Suprapubic skin (tissue), 4 donors: ENCODE measurements at places on chromosomes 12 and 14.

GRCh38 chr14:88322504-88323085, 474 bp downstream of the KCNK10 start:
- no peak for DNase-seq

DNA sequence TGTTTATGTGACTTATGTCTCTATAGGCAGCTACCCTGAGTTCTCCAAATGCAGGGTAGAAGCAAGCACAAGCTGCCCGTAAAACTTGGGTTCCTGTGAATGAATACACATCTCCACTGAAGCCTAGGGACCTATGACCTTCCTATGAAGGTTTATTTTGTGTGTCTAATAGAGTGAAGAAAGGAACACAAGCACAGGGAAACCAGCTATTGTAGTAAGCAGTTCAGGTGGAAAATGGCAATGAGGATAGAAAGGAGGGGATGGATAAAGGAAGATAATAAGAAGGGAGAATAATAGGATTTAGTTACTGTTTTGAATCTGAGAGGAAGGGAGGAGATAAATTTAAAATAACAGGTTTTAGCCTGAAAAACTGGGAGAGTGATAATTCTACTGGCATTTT, 2.4 kb downstream of the PFKM start:
- no peak for DNase-seq

DNA sequence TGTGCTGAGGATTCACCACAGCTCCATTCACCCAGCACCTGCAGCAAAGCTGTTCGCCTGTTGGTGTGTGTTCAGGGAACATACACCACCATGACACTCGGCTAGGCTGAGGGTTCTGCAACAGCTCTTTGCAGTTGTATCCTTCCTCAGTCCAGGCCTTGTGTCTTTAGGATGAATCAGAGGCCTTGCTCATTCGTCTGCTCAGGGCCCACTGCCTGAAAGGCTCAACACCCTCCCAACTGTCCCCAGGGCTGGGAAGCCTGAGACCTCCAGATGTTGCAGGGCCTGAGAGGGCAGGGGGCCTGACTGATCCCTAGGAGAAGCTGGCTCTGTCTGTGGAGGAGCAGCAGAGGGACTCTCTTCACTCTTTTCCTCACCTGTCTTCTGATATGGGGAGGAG, 11.2 kb downstream of the ZDHHC22 start:
- DNase-seq, result no peak

DNA sequence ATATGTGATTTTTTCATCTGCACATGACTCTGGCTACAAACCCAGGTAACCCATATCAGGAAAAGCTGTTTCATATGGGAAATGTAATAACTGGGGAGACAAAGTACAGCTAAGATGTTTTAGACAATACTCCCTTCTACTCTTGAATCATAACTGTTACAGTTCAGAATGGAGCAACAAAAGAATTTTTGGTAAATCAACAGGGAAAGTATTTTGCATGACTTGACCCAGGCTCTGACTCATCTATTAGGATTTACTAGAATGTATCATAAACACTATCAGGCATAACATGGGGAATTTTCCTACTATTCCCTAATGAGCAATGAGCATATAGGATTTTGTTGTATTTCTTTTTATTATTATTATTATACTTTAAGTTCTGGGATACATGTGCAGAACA, 553.0 kb downstream of the SLC16A7 start:
- no peak for DNase-seq

DNA sequence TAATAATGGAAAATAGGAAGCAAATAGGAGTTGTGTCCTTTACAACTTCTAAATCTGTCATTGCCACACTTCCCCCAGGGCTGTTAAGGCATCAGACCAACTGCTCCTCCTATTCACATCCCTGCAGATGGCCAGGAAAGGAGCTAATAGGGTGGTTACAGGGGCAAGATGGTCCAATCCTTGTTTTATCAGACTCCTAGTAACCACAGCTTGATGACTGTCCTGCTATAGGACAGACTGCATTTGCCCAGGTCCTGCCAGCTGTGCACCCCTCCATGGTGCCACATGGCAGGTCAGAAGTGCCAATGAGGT, 10.9 kb upstream of the KRT2 start:
- DNase-seq, result no peak

GRCh38 chr14:39107591-39107996, 4.6 kb upstream of the SEC23A start:
- DNase-seq, result no peak
